ENCODE measurements at places on chromosomes 7 and 10.

- DNase-seq = no peak
Observed at GRCh38 chr7:104652434-104652833, 324.0 kb downstream of the LHFPL3 start.

DNA sequence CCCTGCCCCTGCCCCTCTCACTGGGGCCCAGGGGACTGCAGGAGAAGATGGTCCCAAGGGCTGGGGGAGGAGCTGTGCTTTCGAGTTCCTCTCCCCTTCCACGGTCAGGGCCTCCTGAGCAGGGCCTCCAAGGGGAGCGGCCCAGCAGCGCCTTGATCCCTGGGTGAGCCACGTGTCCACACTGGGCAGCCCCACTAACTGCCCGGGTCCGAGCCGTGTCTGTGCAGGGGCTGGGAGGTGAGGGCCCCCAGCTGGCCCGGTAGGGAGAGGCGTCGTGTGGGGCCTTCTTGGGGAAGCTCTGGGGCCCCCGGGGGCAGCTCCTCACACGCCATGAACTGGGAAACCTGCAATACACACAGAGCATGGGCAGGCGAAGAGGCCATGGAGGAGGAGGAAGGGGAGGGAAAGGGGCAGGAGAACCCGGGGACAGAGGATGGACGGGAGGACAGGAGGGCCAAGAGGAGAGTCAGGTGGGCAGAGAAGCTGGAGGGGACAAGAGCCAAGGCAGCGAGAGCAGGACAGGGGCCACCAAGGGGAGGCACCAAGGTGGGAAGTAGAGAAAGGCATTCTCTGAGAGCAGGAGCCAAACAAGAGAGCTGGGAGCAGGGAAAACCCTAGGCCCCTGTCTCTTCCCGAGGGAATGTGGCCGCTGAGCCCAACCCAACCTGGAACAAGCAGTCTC lies 32.8 kb downstream of the KCNH2 start:
- DNase-seq = no peak

GRCh38 chr7:18659746-18660145 lies 164.2 kb downstream of the HDAC9 start:
- no peak for DNase-seq

DNA sequence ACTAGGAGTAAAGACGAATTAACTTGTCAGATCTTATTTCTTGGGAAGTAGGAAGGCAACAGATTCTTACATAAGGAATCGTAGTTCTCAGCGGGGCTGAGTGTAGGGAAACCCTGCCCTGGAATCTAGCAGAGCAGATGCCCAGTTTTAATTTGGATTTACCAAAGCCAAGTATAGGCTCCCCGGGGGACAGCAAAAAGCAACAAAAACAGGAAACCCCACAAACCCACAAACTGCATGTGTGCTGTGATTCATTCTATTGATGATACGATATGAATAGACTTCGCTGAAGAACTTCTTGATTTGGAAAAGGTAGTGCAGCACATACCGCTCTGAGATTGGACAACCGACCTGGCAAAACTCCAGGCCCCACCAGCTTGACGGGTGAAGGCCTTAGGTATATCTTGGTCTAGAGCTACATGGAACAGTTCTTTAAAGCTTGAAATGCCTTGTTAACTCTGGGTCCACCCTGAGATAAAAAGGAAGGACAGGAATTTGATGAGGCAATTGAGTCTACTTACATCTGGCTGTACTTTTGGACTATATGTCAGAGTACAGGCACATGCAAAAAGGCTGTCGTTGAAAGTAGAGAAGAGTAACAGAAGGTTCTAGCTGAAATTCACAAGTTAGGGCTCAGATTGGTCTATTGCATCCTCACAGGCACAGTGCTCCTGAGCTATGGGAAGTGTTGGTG lies 49.1 kb downstream of the STRA8 start:
- DNase-seq = peak; percentile 2

GRCh38 chr10:86321568-86321967 lies 45.0 kb downstream of the GRID1 start:
- DNase-seq = no peak

DNA sequence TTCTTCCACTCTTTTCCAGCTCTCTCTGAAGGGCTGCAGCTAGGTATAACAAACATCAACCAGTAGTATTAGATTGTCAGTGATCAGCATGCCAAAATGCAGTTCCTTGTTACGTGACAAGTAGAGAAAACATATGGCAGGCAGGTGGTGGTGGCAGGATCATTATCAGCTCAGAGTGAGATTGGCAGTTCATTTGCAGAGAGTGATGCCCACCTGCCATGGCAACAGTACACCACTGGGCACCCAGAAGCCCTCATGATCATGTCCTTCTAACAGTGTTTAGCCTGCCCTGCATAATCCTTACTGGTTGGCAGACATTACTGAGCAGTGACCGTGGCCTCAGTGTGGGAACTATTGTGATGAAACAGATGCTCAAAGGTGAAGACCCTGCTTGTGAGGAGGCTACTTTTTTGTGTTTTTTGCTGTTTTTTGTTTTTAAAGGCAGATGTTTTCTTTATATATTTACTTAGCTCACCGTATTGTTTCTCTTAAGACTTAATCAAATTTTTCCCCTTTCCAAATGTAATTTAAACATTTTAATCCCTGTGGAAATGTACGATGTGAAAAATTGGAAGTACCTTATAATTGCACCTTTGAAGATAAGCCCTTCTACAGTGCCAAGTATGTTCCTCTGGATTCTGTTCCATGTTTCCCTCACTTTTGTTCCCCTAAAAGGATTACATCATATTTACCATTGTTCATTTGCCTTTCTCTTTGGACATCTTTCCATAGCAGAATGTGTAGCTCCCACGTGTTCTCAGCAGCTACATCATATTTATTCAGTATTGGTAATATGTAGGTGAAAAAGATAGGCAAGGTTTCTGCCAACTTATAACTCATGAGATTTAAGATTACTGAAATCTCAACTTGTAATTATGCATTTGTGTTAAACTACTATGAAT lies 179.6 kb downstream of the SND1 start:
- no peak for DNase-seq

DNA sequence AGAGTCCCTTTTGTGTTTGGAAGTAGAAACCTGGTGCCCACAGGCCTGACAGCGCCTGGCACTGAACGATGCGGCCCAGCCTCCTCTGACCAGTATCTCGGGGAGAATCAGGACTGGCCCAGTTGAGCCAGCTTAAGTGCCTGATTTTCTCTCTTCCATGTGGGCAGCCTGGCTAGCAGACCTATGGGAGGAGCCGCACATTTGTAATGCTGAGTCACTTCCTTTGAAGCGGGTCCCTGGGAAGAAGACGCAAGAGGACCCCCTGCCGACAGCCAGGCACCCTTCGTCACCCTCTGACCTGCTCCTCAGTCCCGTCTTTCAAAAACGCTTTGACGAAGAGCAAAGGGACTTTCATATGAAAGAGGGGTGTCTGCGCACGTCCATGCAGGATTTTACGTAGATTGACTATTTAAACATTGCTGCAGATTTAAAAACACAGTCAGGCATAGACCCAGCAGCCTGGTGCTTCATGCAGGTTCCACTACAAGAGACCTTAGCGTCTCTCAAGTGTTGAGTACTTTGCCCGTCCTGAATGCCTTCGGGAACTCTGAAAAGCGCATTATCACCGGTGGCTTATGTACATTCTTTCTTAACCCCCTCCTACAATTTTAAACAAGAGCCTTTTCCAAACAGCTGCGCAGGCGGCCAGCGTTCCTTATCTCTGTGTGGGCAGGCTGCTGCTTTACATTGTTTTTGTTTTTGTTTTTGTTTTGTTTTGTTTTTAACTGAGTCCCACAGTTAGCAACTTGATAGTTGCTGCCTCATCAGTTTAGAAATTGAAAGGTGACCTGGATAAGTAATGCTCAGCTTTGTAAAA lies 36.5 kb upstream of the AP5Z1 start:
- no peak for DNase-seq

DNA sequence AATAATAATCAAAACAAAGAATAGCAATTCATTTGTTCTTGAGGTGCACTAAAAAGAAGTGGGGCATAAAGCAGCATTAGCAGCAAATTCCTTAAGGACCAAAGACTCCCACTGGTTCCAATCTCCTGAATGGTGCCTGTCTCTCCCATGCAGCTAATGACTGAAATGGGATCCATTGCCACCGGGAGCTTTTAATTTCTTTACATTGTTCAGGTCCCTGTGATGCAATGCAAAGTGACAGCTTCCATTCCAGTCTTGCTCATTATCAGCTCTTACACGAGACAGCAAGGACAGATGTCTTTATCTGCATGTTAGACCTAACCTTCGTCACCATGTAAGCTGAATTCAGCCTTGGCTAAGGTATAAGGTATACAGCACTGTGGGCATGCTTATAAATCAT lies 148.1 kb downstream of the POU6F2 start:
- no peak for DNase-seq

DNA sequence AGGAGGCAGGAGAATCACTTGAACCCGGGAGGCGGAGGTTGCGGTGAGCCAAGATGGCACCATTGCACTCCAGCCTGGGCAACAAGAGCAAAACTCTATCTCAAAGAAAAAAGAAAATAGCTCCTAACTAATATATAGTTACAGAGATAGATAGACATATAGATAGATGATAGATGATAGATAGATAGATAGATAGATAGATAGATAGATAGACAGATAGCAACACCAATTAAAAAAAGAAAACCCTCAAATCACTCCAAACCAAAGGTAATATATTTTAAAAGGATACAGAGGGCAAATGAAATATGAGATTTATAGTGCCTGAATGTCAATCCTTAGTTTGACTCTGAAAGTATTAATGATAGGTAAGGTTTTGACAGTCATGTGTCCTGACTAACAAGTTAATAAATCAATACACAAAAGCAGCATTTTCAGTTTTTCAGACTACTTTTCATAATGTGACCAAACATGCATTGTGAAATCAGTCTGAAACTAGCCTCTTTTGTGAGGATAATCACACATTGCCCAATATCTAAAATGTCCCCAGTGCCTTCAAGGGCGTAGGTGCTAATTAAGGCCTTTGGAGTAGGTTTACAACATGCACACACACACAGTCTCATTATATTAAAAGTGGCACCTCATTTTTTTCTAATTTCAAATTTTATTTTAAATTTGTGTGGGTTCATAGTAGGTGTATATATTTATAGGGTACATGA lies 61.2 kb downstream of the BPGM start:
- no peak for DNase-seq

DNA sequence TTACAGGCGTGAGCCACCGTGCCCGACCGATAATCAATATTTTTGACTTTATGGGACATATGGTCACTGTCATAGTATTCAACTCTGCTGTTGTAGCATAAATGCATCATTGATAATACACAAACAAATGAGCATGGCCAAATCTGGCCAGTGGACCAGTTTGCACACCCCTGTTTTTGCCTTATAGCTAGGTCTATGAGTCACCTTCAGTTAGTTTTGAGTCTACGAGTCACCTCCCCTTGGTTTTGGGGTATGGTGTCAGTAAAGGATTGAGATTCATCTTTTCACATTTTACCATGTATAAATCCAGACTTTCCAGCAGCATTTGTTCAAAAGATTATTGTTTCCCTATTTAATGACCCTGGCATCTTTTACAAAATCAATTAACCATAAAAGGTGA lies 362.5 kb upstream of the NRP1 start:
- no peak for DNase-seq

DNA sequence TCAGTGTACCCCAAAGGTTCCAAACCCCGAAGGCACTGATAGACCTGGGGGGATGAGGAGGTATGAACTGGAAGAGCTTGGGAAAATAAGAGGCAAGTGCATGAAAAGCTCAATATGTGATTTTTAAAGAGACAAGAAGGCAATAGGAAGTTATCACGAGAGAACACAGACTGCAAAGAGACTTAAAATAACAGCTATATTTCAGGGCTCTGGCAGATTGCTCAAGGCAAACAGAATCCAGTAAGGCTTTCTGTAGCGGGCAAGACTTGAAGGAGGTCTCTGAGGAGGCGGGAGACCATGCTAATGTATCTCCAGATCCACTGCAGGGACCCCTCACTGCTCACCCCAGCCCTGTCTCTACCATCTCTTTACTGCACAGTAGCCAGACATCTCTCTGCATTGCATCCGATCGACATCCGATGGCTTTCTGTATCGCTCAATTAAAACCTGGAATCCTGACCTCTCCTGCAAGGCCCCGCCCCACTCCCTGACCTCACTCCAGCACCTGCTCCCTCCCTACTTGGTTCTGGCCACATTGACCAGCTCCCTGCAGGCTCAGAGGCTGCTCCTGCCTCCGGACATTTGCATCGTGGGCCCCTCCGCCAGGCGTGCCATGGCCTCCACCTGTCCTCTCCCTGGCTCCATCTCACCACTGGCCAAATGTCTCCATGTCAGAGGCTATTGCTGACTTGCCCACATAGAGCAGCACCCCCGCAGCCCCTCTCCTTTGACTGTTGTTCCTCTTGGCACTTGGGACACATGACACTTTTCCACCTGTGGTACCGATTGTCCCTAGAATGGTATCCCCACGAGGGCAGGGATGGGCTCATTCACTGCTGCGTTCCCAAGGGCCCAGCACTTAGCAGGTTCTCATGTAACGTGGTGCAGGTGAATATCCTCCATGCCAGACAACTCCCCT lies 118.0 kb downstream of the PRKAG2 start:
- no peak for DNase-seq

GRCh38 chr7:32194537-32194936 lies 124.3 kb upstream of the PDE1C start:
- DNase-seq = no peak

GRCh38 chr7:26305090-26305868 lies 13.6 kb downstream of the SNX10 start:
- DNase-seq = peak; percentile 18

- no peak for DNase-seq
Observed at GRCh38 chr10:124342821-124343170, 75.9 kb downstream of the OAT start.

GRCh38 chr7:92729172-92729571 lies 107.2 kb downstream of the CDK6 start:
- no peak for DNase-seq

GRCh38 chr10:60292998-60293397 lies 96.7 kb downstream of the ANK3 start:
- no peak for DNase-seq

DNA sequence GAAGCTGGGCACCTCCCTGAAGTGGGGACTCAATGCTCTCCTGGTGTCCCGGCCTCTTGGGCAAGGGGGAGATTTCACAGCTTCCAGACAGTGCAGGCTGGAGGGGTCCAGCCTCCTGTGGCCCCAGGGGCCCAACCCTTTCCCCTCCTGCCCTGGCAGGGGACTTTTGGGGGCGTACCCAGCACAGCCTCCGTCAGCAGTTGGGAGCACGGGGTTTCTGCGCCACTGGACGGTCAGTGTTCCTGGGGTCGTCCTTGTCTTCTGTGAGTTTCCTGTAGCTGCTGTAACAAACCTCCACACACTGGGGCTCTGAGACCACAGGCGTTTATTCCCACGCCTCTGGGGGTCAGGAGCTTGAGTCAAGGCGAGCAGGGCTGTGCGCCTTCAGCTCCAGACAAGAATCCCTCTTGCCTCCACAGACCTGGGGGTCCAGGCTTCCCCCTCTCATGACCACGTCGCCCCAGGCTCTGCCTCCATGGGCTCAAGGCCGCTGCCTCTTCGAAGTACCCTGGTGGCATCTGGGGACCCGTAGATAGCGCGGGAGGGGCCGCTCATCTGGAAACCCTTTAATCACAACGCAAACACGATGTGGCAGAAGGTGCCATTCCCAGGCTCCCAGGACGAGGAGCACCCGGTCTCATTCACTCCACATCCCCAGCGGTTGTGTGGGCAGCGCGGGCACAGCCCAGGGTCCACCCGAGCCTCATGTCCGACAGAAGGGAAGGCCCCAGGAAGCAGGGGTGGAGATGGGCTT lies 14.0 kb downstream of the PWWP2B start:
- no peak for DNase-seq
